Bladder microvascular endothelial cell (primary cell): ENCODE measurements at places on chromosomes 3 and 15. TPM values are rescaled to one million over a fixed set of nuclear protein-coding genes. Genes with fewer than 3 reads are reported as not detected.

The GATM gene
- 0.49 TPM in 1 of 2 replicates, not detected in the other for total RNA-seq

The GOLGA8J gene
- 0.13 TPM in 1 of 2 replicates, not detected in the other for total RNA-seq

The LMAN1L gene
- total RNA-seq, result 0.13 TPM in 1 of 2 replicates, not detected in the other

The PLSCR2 gene
- 0.31 TPM in 1 of 2 replicates, not detected in the other for total RNA-seq

The TMEM207 gene
- total RNA-seq, result not detected in 2 replicates

The ISY1 gene
- 28.7 and 34.7 TPM in 2 replicates for total RNA-seq

The DISP2 gene
- total RNA-seq, result under 0.01 and 0.38 TPM in 2 replicates

The CCDC33 gene
- total RNA-seq, result not detected in 2 replicates

The GPR176 gene
- total RNA-seq, result 15.7 and 22.5 TPM in 2 replicates

The UBAP1L gene
- total RNA-seq, result 0.65 and 3.7 TPM in 2 replicates

The FBXL22 gene
- total RNA-seq, result 0.16 TPM in 1 of 2 replicates, not detected in the other

The UROC1 gene
- total RNA-seq, result not detected in 2 replicates

The CCDC191 gene
- 1.3 and 2.6 TPM in 2 replicates for total RNA-seq

The KLHL18 gene
- total RNA-seq, result 19.1 and 32.7 TPM in 2 replicates

The CADM2 gene
- total RNA-seq, result not detected in 2 replicates

The CCR3 gene
- not detected in 2 replicates for total RNA-seq

The CD47 gene
- total RNA-seq, result 23.5 and 101 TPM in 2 replicates

The B4GALT4 gene
- total RNA-seq, result 3.9 and 5.8 TPM in 2 replicates

The RPS27L gene
- 332 and 362 TPM in 2 replicates for total RNA-seq

The SNTN gene
- total RNA-seq, result not detected in 2 replicates

The SNX33 gene
- 6.6 and 15.7 TPM in 2 replicates for total RNA-seq

The BTBD1 gene
- total RNA-seq, result 68.6 and 111 TPM in 2 replicates

The CYP8B1 gene
- total RNA-seq, result not detected in 2 replicates

The HCN4 gene
- total RNA-seq, result under 0.01 TPM in 1 of 2 replicates, not detected in the other

The LRRC57 gene
- 15.9 and 26.1 TPM in 2 replicates for total RNA-seq

The REC114 gene
- not detected in 2 replicates for total RNA-seq

The SPTBN5 gene
- total RNA-seq, result 5.2 and 5.3 TPM in 2 replicates

The C3orf49 gene
- total RNA-seq, result not detected in 2 replicates

The DLL4 gene
- 47.4 and 116 TPM in 2 replicates for total RNA-seq

The GTPBP8 gene
- total RNA-seq, result 19.1 and 26.1 TPM in 2 replicates

The FBXW12 gene
- not detected in 2 replicates for total RNA-seq

The MAPKAPK3 gene
- total RNA-seq, result 8.0 and 9.7 TPM in 2 replicates

The CHCHD4 gene
- total RNA-seq, result 11.2 and 14.0 TPM in 2 replicates

The CKMT1B gene
- not detected in 2 replicates for total RNA-seq

The BDH1 gene
- total RNA-seq, result 2.6 and 3.8 TPM in 2 replicates

The GOLGA6L10 gene
- total RNA-seq, result 0.65 and 1.3 TPM in 2 replicates

The TBC1D5 gene
- 42.4 and 84.7 TPM in 2 replicates for total RNA-seq

The GRM2 gene
- total RNA-seq, result 0.06 TPM in 1 of 2 replicates, not detected in the other

The SERPINI2 gene
- total RNA-seq, result not detected in 2 replicates

The EXD1 gene
- total RNA-seq, result not detected in 2 replicates

The TMEM108 gene
- under 0.01 TPM in 1 of 2 replicates, not detected in the other for total RNA-seq

The A4GNT gene
- not detected in 2 replicates for total RNA-seq

The IL20RB gene
- 0.16 and 1.1 TPM in 2 replicates for total RNA-seq

The SLC24A5 gene
- not detected in 2 replicates for total RNA-seq

The LRRC3B gene
- not detected in 2 replicates for total RNA-seq

The COL6A5 gene
- not detected in 2 replicates for total RNA-seq

The FRMD4B gene
- total RNA-seq, result 34.6 and 82.0 TPM in 2 replicates
